Stimulated activated CD8-positive, alpha-beta memory T cell treated with anti-CD3 and anti-CD28 coated beads, Interleukin-15, amount 100 ng/mL, for 48 hours (primary cell): ENCODE measurements at places on chromosomes 6 and 20.

DNA sequence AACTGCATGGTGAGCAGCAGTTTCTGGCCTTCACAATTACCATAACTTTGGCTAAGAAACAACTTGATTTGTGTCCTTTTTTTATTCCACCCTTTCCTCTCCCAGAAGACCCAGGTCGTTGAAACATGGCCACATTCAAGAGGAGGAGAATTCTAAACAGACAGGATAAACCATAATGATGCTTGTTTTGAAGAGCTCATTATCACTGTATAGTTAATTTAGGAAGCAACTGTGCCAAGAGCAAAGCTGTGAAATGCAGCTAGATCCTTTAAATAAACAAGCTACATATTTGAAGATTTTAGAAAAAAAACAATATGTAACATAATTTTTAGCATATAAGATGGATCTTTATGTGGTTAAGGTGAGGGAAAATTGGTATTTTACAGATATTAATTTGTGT, 104.5 kb downstream of the KLHL32 start:
- DNase-seq: no peak

DNA sequence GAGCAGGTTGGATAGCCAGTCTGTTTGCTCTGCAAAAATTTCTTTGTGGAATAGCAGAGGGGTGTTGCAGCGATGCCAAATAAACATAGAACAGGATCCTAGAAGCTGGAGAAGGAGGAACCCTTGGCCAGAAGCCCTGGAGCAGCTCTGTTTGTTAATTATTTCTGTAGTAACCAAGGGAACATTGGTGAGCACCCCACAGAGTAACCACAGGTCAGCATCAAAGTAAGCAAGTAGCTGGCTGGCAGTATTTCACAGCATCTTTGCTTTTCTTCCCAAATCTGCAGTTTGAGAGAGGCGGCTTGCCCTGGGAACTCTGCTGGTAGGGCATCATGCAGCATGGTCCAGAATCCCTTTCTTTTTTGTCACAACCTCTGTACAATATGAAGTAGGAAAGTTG, 12.7 kb upstream of the APMAP start:
- DNase-seq: no peak

DNA sequence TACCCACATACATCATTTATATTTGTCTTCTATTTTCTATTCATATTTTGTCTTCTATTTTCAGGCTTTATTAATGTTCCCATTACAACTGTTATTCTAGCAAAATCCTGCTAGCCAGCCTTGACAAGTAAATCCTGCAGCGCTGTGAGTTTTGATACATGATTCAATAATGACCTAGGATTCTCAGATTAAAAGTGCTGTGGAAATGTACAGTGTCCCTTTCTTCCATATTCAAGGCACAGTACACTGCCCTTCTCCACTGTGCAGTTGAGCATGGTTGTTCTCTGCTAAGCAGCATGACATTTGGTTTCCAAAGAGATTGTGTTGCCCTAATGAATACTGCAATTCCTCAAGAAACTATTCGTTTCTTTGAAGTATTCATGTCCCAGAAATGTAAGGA, 5.8 kb upstream of the HEY2 start:
- DNase-seq: no peak

DNA sequence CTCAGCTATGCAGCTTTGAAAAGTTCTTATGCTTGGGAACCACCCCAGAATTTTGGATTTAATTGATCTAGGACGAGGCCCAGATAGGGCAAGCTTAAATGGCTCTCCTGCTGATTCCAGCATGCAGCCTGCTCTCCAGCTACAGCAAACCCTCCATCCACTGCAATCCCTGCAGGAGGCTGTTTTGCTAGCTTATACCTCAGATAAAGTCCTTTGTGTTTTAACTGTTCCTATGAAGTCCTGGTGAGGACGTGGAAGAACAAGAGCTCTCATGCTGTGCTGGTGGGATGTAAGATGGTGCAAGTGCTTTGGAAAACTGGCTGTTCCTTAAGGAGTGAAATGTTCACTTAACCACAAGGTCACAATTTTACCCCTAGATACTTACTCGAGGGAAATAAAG, 25.5 kb upstream of the NXT1 start:
- DNase-seq: no peak

GRCh38 chr6:12957321-12958051, 240.9 kb downstream of the PHACTR1 start:
- no peak for DNase-seq

DNA sequence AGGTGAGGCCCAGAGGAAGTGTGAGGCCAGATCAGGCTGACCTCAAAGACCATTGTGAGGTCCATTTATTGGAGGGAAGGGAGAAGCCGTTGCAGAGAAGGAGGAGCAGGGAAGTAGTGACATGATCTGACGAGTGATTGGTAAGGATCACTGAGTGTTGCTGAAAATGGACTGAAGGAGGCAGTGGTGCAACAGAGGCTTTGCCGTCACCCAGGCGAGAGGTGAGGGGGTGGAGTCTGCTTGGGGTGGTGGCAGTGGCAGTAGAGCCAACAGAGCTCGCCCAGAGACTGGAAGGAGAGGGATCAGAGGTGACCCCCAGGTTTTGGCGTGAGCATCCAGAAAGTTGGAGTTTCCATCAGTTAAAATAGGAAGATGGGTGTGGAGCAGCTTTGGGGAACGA, 67.9 kb upstream of the CLDN20 start:
- no peak for DNase-seq

DNA sequence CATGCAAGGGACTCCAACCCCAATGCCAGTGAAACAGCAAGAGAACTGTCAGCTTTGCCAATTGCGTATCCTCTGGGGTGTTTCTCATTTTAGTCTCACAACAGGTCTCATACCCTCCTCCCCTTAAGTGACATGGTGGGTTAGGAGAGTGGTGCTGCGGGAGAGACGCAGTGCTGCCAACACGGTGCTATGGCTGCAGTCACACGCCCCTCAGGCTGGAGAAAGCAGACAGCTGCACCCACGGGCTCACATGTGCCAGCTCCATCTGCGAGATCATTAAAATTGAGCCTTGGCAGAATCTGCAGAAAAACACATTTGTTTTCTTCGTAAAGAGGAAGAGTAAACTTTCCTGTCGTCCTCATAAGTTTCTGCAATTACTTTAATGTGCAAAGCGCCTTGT, 114.7 kb downstream of the ANKRD60 start:
- DNase-seq: no peak

- no peak for DNase-seq
Observed at GRCh38 chr20:63067721-63068560, 61.2 kb upstream of the BHLHE23 start.

GRCh38 chr20:32052778-32053362, 828 bp downstream of the HCK start:
- DNase-seq: no peak
